Stimulated activated CD4-positive, alpha-beta T cell treated with anti-CD3 and anti-CD28 coated beads, Interleukin-1b, Interleukin-23, amount 100 ng/mL, for 1 hour (primary cell): ENCODE measurements at places on chromosomes 1 and 21.
A peak's percentile ranks its signal among the peaks of the same experiment; 100 is the strongest.

- peak; percentile 35 for DNase-seq
Measured at GRCh38 chr21:45404730-45405270, at the start of gene COL18A1. Gene COL18A1 (plus strand): TSS chr21:45405165. CDS start chr21:45405231, 66 bp downstream.

DNA sequence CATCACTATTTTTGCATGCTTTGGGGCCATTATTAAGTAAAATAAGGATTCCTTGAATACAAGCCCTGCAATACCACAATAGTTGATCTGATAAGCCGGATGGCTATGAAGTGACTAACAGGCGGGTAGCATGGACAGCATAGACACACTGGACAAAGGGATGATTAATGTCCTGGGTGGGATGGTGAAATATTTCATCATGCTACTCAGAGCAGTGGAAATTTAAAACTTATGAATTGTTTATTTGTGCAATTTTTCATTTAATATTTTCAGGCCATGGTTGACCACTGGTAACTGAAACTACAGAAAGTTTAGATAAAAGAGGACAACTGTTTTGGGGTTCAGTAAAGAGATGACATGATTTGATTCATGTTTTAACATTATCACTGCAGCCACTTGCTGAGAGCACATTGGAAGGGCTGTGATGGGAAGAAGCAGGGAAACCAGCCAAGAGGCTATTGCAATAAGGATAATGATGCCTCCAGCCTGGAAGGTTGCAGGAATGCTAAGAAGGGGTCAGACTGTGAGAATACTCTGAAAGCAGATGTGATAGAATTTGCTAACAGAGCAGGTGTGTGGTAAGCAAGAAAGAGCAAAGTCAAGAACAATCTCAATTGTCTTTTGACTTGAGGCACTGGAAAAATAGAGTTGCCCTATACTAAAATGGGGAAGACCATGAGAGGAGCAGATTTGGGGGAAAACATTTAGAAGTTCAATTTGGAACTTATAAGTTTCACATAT lies 62.5 kb upstream of the TNFSF4 start:
- DNase-seq = no peak

- DNase-seq = no peak
Measured at GRCh38 chr1:178127482-178128191, 33.7 kb downstream of the RASAL2 start.

DNA sequence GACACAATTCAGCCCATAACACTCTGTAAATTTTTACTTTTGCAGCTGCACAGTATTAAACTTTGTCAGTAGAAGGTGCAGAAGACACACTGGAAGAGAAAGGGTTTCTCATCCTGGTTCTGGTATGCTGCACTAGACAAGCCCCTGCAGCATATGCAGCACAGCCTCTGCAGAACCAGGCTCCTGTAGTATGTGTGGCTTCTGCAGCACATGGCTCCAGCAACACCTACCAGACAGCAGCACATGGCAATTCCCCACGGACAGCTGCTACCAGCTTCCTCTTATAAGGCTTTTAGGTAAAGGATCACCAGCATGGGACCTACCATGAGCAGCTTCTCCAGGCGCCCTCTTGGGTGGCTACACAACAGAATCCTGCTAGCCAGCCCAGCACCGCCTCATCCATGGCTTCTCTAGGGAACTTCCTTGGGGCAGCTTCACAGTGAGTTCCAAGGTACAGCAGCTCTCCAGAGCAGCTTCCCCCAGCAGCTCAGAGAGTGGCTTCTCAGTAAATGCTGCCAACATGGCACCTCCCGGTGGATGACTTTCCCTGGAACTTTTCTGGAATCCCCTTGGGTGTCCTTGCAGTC lies 534.4 kb upstream of the CXADR start:
- DNase-seq = no peak

- DNase-seq = no peak
Measured at GRCh38 chr1:79694241-79694640, 687.7 kb upstream of the ADGRL4 start.

DNA sequence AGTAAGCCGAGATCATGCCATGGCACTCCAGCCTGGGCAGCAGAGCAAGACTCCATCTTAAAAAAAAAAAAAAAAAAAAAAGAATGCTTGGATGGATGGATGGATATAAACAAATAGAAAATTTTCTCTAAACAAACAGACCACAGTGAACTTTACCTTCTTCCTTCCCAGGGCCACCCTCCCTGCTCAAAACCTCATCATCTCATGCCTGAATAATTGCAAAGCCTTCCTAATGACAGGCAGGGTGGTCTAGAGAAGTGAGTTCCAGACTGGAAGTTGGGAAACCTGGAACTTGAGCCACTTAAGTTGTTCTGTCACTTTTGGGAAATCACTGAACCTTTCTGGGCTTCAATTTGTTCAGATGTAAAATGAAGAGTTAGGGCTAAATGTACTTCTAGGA lies 17.6 kb downstream of the ATP2B4 start:
- no peak for DNase-seq

GRCh38 chr1:209238356-209238755 lies 345.2 kb upstream of the CAMK1G start:
- DNase-seq = no peak

DNA sequence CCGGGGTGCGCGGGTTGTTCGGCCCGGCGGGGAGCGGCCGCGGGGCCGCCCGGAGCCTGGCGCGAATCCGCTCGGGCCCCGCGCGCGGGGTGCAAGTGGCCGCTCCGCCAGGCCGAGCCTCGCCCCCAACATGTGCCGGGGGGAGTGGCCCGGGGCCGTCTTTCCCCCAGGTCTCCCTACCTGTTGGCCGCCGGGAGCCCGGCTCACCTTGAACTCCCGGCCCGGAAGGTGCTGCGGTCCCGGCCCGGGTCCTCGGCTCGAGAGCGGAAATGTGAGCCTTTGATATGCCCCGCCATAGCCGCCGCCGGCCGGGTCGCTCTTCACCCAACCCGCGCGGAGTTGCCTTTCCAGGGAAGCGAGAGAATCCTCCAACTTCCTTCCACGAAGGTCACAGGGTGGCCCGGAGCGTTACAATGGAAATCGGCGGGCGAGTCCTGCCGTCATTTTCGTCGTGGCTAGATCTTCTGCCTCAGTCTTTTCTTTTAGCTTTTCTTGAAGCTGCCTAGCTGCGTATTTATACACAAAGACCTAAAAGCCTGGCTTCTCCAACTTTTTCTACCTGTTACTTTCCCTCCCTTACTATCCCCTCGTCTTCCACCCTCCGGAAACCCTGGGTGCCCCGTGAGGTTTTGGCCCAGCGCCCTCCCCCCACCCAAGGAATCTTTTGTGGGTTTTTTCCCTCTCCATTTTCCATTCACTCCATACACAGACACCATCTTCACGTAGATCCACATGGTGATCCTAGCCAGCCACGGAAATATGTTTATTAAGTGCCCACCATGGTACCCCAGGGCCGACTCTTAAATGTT lies 867 bp downstream of the PTGFRN start:
- peak; percentile 10 for DNase-seq

- no peak for DNase-seq
Measured at GRCh38 chr1:11391886-11392285, 87.1 kb upstream of the DISP3 start.

DNA sequence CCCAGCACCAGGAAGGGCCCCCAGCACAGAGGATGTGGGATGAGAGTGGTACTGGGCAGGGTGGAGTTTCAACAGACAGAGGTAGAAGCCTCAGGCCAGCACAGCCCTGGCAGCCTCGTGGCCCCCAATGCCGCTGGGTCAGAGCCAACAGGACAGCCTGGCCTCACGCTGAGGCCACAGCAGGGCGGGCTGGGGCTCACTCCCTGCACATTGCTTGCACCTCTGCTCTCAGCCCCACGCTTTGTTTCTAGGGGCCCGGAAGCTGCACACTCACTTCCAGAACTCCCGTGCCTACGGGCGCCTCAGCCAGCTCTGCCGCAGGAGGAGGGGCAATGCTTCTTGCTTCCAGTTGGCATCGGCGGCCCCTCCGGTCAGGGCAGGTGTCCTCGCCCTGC lies 72.9 kb downstream of the SIK1 start:
- DNase-seq = no peak

GRCh38 chr1:114545796-114546195 lies 34.8 kb upstream of the TRIM33 start:
- no peak for DNase-seq

GRCh38 chr1:32005522-32005921 lies 8.1 kb upstream of the KHDRBS1 start:
- DNase-seq = no peak

DNA sequence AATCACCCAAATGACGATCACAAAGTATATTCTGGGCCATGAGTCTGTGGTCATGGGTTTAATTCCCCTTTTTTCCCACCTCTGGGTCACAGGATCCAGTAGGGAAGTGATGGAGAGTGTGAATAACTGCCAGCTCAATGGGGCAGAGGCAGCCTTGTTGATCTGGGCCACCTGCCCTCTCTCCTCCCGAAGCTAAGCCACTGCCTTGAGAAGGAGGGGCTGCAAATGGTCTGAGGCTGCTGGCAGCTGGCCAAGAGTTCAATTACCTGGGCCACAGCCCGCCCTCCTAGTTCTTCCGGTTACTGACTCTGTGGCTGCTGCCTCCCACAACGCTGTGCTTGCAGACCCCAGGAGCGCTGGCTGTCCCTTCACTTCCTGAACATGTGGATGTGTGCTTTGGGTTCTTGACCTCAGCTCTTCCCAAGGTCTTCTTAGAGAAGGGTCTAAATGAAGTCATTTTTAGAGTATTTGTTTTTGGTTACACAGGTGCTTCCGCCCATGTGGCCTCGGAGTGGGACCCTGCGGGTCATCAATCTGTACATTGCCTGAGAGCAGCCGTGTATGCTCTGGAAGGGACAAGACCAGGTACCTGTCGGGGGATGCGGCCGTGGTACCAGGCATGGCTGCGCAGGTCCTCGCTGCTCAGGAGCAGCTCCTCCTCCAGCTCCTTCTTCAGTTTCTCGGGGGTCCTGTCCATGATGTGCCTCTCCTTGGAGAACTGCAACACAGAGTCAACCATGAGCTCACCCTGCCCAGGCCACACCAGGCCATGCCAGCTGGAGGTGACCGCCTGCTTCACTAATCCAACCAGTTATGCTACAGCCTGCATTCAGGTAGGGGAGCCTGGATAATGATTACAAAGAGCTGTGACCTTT lies 89.7 kb downstream of the BCAR3 start:
- no peak for DNase-seq

- no peak for DNase-seq
Measured at GRCh38 chr1:230365723-230366307, 60.3 kb downstream of the PGBD5 start.

GRCh38 chr1:175737451-175737850 lies 5.9 kb downstream of the TNR start:
- no peak for DNase-seq

DNA sequence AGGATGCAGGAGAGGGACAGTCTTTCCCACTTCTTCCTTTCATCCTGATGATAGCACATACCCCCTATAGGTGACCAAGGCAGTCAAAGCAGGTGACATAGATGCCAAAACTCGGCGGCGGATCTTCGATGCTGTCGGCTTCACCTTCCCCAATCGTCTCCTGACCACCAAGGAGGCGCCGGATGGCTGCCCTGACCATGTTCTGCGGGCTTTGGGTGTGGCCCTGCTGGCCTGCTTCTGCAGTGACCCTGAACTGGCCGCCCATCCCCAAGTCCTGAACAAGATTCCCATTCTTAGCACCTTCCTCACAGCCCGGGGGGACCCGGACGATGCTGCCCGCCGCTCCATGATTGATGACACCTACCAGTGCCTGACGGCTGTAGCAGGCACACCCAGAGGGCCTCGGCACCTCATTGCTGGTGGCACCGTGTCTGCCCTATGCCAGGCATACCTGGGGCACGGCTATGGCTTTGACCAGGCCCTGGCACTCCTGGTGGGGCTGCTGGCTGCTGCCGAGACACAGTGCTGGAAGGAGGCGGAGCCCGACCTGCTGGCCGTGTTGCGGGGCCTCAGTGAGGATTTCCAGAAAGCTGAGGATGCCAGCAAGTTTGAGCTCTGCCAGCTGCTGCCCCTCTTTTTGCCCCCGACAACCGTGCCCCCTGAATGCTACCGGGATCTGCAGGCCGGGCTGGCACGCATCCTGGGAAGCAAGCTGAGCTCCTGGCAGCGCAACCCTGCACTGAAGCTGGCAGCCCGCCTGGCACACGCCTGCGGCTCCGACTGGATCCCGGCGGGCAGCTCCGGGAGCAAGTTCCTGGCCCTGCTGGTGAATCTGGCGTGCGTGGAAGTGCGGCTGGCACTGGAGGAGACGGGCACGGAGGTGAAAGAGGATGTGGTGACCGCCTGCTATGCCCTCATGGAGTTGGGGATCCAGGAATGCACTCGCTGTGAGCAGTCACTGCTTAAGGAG lies 2.9 kb downstream of the NCDN start:
- DNase-seq = no peak

DNA sequence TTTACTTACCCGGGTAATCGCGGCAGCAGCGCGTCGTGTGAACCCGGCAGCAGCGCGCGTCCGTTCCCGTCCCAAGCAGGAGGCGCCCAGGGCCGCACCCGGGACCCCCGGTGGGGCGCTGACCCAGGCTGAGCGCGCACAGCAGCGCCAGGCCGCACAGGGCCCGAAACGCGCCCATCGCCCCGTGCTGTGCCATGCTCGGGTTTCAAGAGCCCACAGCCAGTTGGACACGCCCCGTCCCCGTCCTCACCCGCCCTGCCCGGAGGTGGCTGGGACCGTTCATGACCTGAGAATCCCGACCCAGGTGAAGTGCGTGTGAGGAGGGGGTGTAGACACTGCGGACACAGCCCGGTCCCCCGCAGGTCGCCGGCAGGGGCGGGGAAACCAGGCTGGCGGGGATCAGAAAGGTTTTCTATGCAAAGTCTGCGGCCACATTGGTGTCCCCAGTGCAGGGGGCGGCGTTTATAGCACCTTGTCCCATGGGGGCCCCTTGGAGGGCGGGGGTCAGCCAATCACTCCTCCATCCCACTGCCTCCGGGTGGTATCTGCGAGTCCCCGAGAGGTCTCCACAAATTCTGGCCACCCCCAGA lies at the start of gene TNFRSF18:
TNFRSF18 (minus strand) TSS at position 217 of the 590 bp plus-strand sequence; CDS start at position 196, 21 bp downstream.
- no peak for DNase-seq

GRCh38 chr1:166354406-166354805 lies 187.6 kb upstream of the FAM78B start:
- DNase-seq = no peak

GRCh38 chr1:225754940-225755641 lies 22.5 kb upstream of the SRP9 start:
- DNase-seq = no peak
